ENCODE measurements at places on chromosomes 11 and 22.

DNA sequence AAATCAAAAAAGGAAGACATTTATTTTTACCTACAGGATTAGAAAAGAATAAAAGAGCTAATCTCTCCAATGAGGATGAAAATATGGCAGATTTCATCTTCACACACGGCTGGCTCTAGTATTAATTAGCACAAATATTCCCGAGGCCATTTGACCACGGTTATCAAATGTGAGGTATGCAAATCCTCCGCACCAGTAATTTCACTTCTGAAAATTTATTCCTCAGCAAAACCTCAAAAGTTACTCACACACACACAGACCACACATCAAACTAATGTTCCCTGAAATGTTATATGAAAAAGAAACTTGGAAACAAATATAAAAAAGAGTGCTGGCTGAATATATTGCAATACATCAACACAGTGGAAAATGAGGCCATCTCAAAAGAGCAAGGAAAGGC, 32.8 kb downstream of the CELSR1 start:
- DNase-seq: no peak

GRCh38 chr22:44906248-44906936, 103.4 kb downstream of the PHF21B start:
- no peak for DNase-seq

- no peak for DNase-seq
These were observed 1.8 kb upstream of the MUC2 start for GRCh38 chr11:1072821-1073231.

DNA sequence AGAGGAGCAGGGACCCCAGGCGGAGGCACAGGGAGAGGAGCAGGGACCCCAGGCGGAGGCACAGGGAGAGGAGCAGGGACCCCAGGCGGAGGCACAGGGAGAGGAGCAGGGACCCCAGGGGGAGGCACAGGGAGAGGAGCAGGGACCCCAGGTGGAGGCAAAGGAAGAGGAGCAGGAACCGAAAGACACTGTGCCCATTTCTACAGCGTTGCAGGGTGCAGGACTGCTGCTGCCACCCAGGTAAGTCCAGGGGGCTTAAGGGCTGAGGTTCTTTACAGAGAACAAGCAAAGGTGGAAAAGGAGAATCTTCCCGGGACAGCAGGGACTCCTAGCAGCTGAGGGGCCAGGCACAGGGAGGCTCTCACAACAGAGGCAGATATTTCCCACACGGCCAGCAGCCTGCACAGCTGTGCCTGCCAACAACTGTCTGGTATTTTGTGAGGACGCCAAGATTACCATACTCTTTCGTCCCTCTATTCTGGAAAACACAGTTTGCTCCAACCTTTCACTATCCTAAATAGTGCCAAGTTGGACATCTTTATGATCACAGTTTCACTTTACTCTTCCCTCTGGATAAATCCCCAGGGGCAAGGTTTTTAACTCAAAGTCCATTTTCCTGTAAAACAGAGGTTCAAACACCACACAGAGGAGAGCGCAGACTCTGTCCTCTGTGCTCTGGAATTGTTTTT, 39.4 kb downstream of the SHANK2 start:
- no peak for DNase-seq

DNA sequence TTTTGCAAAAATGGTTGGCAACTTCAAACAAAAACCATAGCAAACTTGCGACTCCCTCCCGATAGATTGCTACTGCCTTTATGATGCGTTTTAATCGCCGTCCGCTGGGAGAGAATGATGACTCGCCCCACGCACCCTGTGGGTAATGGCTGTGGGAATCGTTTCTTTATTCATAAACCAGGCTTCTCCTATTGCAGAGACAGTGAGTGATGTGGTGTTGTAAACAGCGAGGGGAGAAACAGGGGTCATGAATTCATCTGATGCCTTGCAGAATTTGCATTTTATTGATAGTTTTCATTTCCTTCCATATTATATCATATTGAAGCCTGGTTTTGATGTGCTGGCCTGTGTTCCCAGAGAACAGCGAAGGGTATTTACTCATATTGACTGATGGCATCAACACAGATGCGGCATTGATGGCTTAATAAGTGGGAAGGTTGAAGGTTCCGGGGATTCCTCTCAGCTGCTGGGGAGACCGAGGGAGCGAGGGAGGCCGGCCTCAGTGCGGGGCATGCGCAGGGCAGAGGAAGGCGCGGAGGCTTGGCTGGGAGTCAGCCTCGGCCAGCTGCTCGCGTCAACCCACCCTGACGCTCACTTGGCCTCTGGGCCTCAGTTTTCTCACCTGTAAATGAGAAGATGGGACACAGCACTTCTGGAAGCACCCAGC, 41.3 kb downstream of the ARHGAP8 start:
- no peak for DNase-seq

DNA sequence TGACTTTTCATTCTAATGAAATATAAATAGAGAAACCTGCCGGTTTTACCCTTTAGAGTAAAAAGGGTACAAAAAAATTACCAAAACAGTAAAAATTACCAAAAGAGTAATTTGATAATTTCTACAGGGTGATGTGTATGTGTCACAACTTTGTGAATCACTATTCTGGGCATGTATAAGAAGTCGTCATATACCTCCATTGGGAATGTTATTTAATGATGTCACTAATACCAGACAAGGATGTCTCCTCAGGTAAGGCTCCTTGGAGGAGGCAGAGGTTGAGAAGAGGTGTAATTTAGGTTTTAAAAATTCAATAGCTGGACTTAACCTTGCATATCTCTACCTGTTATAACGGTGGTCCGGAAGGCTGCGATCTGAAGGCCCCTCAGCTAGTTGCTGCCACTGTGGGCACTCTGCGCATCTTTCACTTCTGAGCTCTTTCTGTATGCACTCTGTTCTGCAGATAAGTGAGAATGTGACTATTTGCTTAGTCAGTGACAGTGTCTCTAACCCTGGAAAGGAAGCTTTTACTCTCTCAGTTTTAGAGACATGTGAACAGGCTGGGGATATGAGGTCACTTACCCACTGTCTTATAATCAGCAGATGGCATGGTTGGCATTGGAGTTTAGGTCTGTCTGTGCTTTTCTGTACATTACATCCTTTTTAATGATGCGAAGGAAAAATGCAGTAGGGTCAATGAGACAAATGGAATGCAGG, 987 bp upstream of the NCR3LG1 start:
- no peak for DNase-seq

DNA sequence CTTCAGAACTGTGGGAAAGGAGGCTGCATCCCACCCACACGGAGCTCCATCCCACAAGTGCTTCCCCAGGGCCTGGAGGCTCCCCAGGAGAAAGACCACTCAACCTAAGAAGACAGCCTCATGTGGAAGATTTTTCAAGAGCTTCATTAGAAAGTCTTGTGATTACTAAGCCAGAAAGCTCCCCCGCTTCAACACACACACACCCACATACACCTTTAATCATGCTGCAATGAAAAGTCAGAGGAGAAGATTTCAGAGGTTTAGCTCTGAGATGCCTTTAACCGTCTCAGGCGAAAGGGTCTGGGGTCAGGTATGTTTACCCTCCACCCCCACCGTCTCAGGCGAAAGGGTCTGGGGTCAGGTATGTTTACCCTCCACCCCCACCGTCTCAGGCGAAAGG, 634.5 kb upstream of the B3GAT1 start:
- DNase-seq: no peak

GRCh38 chr11:72805216-72805615, 9.0 kb upstream of the ATG16L2 start:
- no peak for DNase-seq

DNA sequence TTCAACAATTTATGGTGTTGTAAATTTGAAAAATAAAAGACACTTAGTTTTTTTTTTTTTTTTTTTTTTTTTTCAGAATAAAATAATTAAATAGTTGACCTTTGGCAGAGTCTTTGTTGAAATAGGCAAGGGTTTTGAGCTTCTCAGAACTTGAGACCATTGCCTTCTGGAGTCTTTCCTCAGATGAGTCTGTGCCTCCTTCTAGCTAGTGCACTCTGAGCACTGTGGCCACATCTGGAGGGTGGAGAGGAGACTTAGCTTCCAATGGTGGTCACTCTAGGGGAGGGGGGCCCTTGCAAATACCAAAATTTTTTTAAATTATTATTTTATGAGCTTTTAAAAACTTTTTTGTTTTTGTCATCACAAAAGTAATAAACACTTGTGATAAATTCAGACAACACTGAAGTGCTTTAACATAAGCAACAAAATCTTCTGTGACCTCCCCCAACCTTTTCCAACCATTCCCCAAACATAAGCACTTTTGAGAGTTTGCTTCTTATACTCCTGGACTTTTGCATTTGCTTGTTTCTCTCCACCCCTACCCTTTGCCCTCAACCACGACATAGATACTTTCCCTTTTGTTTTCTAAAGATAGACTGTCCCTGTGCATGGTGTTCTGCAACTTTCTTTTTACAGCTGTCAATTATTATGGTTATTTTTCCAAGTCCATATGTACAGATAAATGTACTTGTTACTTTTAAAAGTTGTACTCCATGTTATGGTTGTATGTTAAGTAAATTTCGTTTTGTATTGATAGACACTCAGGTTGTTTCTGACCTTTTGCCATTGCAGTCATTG, 41.1 kb downstream of the BMAL1 start:
- DNase-seq: no peak

- no peak for DNase-seq
These were observed 1.5 kb upstream of the AGBL2 start for GRCh38 chr11:47716692-47717091.

DNA sequence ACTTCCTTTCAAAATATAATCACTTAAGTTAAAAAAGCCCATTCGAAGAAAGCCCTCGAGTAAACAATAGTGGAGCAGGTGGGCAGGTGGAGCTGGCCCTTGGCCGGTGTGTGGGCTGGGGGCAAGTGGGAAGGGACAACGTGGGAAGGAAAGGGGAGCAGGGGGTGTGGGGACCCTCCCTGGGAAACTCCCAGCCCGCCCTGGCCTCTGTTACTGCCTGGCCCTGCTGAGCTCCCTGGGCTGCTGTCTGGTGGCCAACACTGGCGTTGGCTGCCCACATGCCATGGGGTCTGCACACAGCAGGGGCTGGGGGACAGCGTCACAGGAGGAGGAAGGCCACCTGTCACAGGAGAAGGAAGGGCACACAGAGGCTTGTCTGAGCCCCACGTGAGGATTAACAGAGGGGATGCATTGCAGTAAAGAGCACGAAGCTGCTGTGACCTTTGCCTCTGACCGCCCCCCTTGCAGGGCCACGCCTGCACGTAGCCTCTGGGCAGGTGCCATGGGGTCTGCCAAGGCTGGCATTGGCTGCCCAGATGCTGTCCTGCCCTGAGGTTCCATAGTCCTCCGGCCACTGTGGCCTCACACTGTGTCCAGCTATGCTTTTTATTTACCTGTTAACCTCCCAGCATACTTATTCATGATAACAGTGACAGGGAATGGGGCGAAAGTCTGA, 36.2 kb upstream of the CCDC188 start:
- no peak for DNase-seq

- no peak for DNase-seq
These were observed 138.4 kb downstream of the FAT3 start for GRCh38 chr11:92362989-92363388.

GRCh38 chr11:87908086-87908485, 267.2 kb downstream of the RAB38 start:
- DNase-seq: no peak

- no peak for DNase-seq
These were observed 4.3 kb downstream of the LARGE2 start for GRCh38 chr11:45926536-45927331.

- no peak for DNase-seq
These were observed 100.7 kb downstream of the CELSR1 start for GRCh38 chr22:46436595-46437175.

DNA sequence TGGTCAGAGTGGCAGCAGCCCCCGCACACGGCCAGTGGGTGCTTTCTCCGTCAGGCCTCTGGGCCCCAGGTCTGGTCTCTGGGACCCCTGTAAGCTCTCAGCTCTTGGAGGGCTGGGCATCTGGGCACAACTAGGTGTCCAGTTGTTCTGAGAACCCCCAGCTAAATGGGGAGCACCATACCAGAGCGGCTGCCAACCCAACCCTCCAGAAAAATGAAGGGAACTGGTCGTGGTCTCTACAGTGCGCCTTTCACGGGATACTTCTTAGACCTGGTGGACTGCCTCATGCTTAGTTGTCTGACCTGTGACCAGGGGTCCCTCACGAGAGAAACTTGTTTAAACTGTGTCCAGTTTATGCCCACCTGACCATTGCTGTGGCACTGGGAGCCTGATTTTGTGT, 104.9 kb downstream of the BCR start:
- no peak for DNase-seq

DNA sequence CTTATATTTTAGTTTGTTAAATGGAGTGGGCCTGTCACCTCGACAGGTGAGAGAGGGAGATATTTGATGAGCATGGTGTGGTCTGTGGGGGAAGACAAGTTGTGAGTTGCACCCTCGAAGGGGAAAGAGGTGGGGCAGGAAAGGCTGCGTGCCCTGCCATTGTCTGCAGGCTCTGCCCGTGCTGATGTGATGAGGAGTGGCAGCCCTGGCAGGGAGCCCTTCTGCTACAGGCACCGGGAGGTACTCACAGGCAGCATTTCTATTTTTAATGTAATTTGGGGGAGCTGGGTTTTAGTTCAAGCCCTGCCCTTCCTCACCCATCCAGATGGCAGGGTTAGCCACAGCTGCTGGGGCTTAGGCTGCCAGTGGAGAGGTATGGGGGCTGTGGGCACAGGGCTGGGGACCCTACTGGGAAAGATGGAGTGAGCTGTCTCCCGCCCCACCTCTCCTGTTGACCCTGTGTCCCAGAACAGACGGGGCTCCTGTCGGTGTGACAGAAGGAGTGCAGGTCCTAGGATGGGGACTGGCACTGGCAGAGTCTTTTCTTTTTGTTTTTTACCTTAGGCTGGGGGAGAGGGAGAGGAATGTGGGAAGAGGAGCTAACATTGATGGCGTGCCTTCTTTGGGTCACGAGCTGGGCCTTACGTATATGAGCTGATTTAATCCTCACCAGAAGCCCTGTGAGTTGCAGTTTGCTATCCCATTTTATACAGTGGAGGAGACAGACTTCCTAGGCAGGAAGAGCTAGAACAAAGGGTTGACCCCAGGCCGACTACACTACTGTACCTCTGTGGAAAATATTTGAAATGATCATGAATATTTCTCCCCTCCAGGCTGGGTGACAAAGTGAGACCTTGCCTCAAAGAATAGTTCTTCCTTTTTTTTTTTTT, 51.6 kb downstream of the CEP164 start:
- no peak for DNase-seq

GRCh38 chr11:126332221-126332711, 23.2 kb upstream of the ST3GAL4 start:
- DNase-seq: no peak

DNA sequence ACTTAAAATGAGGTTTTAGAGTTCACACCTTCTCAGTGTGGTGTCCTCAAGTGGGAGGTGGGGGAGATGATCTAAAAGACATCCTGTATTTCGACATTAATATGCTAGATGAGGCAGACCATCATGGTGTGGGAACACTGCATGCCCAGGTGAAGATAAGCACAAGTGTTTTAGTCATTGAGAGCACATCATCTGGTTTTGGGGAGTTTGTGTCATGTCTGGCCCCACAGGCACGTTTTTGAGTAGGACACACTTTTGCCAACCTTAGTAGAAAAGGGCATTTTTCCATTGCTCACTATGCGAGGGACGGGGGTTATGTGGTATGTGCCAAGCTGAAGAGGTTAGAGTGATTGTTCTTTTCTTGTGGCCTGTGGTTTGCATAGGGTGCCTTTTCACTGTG, 189.3 kb downstream of the DBX1 start:
- DNase-seq: no peak

Measured in stimulated activated naive CD4-positive, alpha-beta T cell treated with Interleukin-2 at 50 U/mL for 16 hours (primary cell).